ENCODE measurements at places on chromosomes 7 and 10.
A peak's percentile ranks its signal among the peaks of the same experiment; 100 is the strongest.

GRCh38 chr10:32911285-32912016 lies 46.6 kb downstream of the ITGB1 start:
- no peak for DNase-seq

DNA sequence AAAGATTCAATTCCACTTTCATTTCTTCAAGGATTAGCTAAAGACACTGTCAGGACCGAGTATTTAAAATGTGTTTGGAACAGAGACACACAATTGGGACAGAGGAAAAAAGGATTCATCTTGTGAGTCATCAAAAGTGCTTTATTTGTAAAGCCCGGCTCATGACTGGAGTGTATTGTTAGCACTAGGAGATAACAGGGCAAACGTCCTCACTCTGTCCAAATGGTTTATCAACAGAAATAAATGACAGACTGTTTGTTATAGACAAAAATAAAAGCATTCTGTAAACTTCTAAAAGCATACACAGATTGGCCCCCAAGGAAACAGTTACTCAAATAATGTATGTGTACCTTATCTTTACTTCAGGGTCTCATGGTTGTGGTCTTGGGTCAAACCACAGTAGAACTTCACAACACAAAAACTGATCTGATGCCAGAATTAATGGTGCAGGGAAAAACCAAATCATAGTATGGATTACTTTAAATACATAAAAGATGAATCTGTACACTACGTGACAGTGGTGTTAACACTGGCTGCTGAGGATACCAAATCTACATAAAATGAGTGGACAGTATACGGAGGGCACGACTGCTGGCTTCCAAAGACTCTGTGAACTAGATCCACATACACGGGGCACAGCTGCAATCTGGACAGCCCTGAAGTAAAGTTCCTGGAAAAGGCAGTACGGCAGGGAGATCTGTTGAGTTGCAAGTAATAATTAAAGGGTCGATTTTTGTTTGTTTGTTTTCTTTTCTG lies 179.4 kb downstream of the PIP4K2A start:
- no peak for DNase-seq

DNA sequence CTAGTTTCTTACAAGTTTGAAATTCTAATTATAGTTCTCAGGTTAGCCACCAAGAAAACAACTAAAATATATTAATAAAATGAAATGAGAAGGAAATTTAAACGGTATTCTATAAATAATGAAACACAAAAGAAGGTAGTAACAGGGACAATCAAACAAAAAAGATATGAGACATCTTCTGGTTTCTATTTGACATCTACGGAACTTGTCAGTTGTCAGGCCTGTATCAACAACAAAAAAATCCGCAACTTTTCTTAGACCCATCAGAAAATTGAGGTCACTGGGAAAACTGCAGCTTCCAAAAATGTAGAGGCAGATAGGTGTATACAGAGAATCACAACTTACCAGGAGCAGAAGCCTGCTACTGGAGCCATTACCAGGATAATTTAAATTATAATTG lies 70.6 kb downstream of the ZPBP start:
- DNase-seq: no peak

GRCh38 chr10:58318346-58318745 lies 16.5 kb upstream of the UBE2D1 start:
- DNase-seq: no peak

- no peak for DNase-seq
Measured at GRCh38 chr7:140239653-140239935, 62.8 kb upstream of the KDM7A start.

- no peak for DNase-seq
Measured at GRCh38 chr10:123428391-123428790, 237.8 kb upstream of the GPR26 start.

GRCh38 chr7:8260871-8261694 lies 884 bp downstream of the ICA1 start:
- peak; percentile 48 for DNase-seq

- no peak for DNase-seq
Measured at GRCh38 chr10:76178532-76179292, 747.3 kb downstream of the LRMDA start.

- DNase-seq: no peak
Measured at GRCh38 chr10:35343739-35344138, 7.4 kb downstream of the CCNY start.

GRCh38 chr10:79242620-79243152 lies 104.6 kb upstream of the PPIF start:
- DNase-seq: peak; percentile 88

- no peak for DNase-seq
Measured at GRCh38 chr10:21304198-21304597, 221.3 kb downstream of the SKIDA1 start.

GRCh38 chr10:99732033-99732842 lies at the start of the genes COX15 and CUTC:
COX15 (minus strand) TSS chr10:99732127; CDS start chr10:99732049, 78 bp downstream.
CUTC (plus strand) TSS chr10:99732234; CDS start chr10:99732349, 115 bp downstream.
- DNase-seq: peak; percentile 99

- no peak for DNase-seq
Measured at GRCh38 chr7:45157653-45158401, at the start of gene RAMP3. RAMP3 (plus strand) TSS chr7:45157791; CDS start chr7:45157829, 38 bp downstream.

GRCh38 chr10:111187096-111187495 lies 110.3 kb downstream of the ADRA2A start:
- no peak for DNase-seq

DNA sequence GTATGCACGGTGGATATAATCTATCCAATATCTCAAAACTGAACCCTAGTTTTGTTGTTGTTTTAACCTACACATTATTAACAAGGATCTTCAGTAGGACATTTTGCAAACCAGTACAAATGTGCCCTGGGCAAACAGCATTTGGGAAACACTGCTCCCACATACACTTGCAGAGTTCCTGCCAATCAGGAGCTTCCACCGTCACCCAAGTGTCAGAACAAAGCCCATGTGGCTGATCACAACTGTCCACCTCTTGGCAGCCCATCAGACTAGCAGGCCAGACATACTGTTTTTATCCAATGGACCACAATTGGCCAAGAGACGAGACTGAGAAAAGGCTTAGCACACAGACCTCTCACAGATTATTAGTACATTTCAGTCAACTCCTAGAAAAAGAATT lies 200.4 kb downstream of the FAM107B start:
- DNase-seq: no peak

- peak; percentile 39 for DNase-seq
Measured at GRCh38 chr7:157739031-157739430, 402.2 kb downstream of the DNAJB6 start.

DNA sequence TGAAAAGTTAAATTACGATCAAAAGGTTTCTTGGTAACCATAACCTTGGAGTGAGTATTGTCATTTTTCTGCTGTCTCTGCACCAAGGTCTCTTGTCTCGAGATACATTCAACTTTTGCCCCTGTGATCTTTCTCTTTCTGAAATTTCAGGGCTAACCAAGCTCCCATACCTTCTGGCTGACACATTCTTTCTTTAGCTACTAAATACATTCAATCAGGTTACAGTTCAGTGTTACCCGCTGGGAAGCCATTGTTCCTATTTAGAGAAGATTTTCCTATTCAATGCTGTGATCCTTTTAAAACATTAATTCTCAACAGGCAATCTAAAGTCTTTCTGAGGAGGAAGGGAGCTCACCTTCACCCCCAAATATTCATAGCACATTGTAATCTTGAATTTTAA lies 22.9 kb upstream of the DMTF1 start:
- DNase-seq: no peak

- peak; percentile 81 for DNase-seq
Measured at GRCh38 chr10:124647421-124648130, 96.6 kb downstream of the FAM53B start.

Data from femur (tissue), 1 donor.